ENCODE measurements at places on chromosomes 13 and 19.

- peak; percentile 39 for DNase-seq
Measured at GRCh38 chr19:12994701-12995595, at the start of gene NFIX. TSS of gene NFIX (plus strand) at chr19:12995475. CDS start at chr19:12995838, 363 bp downstream.

- DNase-seq, result no peak
Measured at GRCh38 chr13:39559847-39560246, 43.1 kb downstream of the LHFPL6 start.

GRCh38 chr13:51697855-51698254 lies 106.1 kb downstream of the DHRS12 start:
- peak; percentile 18 for DNase-seq

DNA sequence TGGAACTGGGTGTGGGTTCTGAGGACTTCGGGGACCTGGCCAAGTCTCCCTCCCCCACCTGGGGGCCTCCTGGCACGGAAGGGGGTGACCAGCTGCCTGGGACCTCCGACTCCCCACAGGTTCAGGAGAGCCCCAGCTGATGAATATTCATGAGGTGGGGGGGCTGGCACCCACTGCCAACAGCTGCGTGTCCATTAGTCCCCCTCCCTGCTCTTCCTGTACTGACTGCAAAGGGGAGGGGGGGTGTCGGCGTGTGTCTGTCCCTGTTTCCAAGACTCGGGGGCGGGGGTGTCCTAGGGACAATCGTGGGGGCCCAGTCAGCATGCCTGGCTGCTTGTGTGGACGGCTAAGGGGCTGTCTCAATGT lies 10.6 kb upstream of the NFIX start:
- no peak for DNase-seq

GRCh38 chr13:104553186-104553585 lies 1487.0 kb upstream of the SLC10A2 start:
- DNase-seq, result peak; percentile 1

- DNase-seq, result no peak
Measured at GRCh38 chr13:19153782-19154450, 27.7 kb downstream of the TUBA3C start.

DNA sequence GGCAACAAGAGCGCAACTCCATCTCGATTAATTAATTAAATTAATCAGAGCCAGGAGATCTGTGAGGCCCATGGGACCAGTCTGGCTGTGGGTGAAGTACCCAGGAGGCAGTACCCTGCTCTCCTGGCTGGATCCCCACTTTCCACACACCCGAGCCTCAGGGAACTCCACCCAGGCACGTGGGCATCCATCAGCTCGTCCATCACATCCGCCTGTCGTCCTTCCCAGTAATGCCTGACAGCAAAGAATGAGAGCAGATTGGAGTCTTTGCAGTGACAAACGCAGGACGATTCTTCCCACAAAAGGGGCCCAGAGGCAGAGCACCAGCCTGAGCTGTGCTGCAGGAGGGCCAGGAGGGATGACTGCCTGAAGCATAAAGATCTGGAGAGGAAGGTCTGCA lies 35.8 kb downstream of the VSTM2B start:
- no peak for DNase-seq

DNA sequence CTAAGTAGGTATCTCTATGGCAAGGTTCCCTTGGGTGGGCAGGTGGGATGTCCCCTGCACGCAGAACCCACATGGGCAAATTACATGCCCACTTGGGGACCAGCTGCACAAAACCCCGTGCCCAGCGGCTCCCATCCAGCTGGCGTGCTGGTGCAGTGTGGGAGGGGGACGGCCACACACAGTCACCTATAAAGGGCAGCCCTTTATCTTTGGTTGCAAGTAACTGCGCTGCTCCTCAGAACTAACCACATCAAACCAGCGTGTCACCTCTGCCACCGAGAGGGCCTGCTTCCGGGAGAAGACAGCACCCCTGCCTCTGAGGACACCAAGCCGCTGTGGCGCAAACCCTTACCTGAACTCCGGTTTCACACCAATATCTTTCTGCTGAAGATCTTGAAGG lies 32.2 kb downstream of the ANKRD27 start:
- no peak for DNase-seq

GRCh38 chr19:44657211-44657921 lies 13.7 kb downstream of the PVR start:
- DNase-seq, result peak; percentile 68

DNA sequence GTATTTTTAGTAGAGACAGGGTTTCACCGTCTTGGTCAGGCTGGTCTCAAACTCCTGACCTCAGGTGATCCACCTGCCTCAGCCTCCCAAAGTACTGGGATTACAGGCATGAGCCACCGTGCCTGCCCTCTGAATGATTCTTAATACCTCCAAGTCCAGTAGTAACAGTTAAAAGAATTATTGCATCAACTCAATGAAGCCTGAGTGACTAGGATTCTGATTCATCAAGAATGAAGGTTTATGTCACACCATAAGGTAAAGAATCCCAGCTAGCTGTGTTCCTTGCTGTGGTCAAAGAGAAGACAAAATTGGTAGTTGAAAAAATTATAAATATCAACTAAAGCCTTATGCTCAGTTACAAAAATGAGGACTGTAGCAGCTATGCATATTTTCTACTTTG lies 81.2 kb upstream of the ABCC4 start:
- no peak for DNase-seq

- DNase-seq, result no peak
Measured at GRCh38 chr13:111462221-111462764, 141.9 kb downstream of the TEX29 start.

DNA sequence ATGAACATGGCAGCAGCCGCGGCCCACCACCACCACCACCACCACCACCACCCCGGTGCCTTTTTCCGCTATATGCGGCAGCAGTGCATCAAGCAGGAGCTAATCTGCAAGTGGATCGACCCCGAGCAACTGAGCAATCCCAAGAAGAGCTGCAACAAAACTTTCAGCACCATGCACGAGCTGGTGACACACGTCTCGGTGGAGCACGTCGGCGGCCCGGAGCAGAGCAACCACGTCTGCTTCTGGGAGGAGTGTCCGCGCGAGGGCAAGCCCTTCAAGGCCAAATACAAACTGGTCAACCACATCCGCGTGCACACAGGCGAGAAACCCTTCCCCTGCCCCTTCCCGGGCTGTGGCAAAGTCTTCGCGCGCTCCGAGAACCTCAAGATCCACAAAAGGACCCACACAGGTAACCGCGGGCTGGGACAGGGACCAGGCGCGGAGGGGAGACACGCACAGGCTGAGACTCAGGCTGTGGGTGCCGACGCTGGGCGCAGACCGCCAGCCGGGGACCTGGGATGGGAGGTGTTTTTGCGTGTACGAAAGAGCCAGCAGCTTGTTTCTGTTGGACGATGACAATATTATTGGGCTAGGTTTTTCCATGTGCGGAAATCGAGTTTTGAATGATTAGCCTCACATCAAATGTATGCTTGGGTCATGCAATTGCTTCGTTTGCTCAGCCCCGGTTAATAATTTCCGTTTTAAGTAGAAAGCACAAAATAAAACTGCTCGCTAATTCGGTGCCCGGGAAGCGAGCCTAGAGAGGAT lies 1.3 kb downstream of the ZIC2 start:
- DNase-seq, result no peak

GRCh38 chr19:6362027-6362350 lies 658 bp downstream of the CLPP start:
- DNase-seq, result no peak

- DNase-seq, result no peak
Measured at GRCh38 chr19:5271145-5271544, 69.5 kb downstream of the PTPRS start.

- no peak for DNase-seq
Measured at GRCh38 chr13:33185853-33186252, 99.7 kb downstream of the STARD13 start.

- DNase-seq, result no peak
Measured at GRCh38 chr13:37364007-37364406, 234.6 kb downstream of the POSTN start.

DNA sequence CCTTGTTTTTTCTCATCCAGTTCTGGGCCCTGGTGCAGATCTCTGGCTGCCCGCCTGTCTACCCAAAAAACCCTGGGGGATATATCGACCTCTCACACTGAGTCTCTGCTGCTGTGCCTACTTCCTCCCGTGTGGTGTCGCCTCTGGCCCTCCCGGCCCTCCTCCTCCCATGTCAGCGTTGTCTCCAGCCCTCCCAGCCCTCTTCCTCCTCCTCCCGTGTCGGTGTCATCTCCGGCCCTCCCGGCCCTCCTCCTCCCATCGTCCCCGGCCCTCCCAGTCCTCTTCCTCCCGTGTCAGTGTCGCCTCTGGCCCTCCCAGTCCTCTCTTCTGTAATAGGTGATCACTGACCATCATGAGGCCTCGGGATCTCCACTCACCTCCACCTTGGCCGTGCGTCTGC lies 81.8 kb downstream of the GPR12 start:
- no peak for DNase-seq

- no peak for DNase-seq
Measured at GRCh38 chr19:29871143-29871542, 59.4 kb downstream of the CCNE1 start.

- DNase-seq, result no peak
Measured at GRCh38 chr13:108226184-108226583, 8.0 kb downstream of the ABHD13 start.

- no peak for DNase-seq
Measured at GRCh38 chr19:55161571-55162322, 4.2 kb upstream of the TNNI3 start.

GRCh38 chr19:17334414-17335409 lies at the start of gene ANO8:
TSS of gene ANO8 (minus strand) at chr19:17334855. CDS start at chr19:17334670, 185 bp downstream.
- peak; percentile 99 for DNase-seq
